ENCODE measurements at places on chromosomes 3 and 15.

GRCh38 chr3:74599564-74599963 lies 14.9 kb downstream of the CNTN3 start:
- DNase-seq, result no peak

GRCh38 chr3:87227104-87227834 lies at the start of gene CHMP2B:
TSS of gene CHMP2B (plus strand) at chr3:87227309. CDS start at chr3:87227523, 214 bp downstream.
- DNase-seq, result peak; percentile 67

GRCh38 chr15:69996321-69997160 lies 101.2 kb downstream of the TLE3 start:
- DNase-seq, result peak; percentile 36

DNA sequence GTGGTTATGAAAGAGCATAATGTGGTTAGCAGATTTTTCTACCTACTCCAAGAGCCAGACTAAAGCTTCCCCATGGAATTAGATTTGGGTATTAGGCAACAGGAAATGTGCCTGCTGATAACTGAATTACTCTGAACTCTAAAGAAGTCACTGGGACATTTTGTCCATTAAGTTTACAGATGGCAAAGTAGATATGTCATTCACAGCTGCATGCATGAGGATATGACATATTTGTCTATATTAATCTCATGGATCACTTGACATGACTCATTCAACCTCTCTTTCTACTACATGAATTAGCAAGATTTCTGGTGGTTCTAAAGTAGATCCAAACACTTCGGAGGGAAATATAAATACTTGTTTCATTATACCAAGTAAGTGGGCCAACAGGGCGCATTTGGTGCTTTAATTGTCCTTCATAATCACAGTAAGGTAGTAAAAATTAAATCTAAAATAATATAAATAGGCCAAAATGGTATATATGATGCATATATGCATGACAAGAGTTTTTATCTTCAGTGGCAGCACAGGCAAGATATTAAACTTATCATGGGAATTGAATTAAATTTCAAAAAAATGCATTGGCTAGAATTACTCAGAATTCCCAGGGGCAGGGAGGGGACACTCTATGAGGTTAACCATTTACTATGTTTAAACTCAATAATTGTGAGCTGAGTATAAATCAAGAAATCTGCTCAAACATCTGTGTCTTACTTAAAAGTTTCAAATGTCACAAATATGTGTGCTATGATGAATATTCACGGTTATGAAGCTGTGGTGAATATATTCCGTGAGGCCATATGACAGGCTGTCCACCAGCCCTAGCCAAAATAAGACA lies 365.3 kb upstream of the KCNMB2 start:
- no peak for DNase-seq

DNA sequence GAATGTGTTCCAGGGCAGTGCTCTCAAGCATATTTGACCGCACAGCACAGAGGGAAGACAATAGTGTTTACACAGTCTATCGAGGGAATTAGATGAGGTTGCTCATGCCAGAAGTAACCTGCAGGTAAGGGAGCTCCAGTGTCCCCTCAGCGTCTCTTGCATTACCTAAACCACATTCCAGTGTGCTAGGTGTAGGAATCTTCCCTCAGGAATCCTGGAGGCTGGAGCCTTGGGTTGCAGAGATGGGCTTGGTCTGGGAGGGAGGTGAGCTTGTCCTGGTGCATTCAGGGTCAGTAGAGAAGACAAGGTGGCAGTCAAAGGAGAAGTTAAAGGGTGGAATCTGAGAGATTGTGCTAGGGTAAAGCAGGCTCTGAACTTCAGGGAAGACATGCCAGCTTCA lies 56.3 kb downstream of the SOX14 start:
- DNase-seq, result no peak

DNA sequence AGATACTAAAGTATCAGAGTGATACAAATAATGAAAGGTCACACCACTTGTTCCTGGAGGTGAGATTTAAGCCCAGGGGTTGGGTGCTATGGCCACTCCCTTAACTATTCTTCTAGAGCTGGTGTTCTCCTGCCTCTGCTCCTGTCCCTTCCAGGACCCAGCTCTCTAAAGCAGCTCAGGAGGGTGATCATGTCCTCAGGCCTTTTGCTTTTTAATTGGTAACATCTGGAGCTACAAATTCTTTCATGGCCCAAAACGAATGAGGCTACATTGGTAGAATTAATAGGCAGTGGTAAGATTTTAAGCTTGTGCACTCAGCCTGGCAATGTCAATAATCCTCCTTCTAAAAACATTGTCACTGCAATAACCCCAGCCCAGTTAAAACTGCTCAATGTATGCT lies 38.2 kb upstream of the CNOT10 start:
- no peak for DNase-seq

DNA sequence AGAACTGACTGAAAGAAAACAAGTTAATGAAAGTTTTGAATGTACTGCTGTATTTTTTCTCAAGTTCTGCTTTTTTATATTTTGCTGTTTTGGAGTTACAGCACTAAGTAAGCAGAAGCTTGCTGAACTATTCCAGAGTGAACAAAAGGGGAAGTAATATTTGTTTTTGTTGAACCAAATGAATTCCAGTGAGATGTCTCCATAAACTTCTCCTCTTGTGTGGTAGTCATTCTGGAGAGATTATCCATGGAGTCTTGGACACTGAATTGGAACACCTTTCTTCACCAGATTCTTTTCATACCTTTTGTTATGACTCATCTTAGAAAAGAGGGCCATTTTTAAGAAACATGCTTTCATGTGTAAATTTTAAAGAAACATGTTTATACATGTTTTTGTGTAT lies 8.8 kb downstream of the ANKUB1 start:
- DNase-seq, result no peak

DNA sequence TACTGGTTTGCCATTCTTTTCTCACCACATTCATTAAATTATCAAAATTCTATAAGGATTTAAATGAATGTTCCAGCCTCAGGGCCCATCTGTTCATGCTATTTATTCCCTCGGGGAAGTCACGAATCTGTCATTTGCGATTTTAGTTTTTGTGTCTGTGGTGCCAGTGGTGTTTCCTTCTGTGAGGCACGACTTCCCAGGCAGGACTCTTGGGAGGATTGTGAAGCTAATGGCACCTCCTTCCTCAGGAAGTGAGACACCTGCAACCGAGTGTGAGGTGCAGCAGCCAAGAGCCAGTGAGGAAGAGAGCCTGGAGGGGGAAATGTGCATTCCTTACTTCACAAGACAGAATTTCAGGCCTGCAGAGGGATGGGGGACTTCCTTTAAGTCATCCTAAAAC lies 24.1 kb downstream of the SV2B start:
- peak; percentile 15 for DNase-seq

GRCh38 chr15:75508840-75509532 lies 57.5 kb upstream of the SIN3A start:
- no peak for DNase-seq

DNA sequence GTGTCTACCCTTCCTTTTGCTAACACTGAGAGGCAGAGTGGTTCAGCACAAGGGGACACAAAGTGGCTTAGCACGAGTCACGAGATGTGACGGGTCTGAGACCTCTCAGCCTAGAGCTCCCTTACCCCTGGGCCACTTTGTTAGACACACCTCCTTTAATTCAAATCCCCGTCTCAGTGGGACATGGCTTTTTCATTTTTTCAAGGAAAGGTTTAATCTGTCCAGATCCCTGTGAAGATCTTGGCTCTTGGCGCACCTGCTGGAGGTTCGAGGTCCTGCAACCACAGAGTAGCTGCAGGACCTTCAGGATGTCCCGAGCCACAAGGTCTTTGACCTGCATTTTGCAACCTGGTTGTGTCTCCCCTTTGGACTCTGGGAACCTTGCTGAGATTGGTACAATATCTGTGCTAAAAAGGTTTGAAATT lies 52.0 kb downstream of the LPP start:
- no peak for DNase-seq

GRCh38 chr3:155631323-155632019 lies 113.4 kb downstream of the PLCH1 start:
- DNase-seq, result no peak

DNA sequence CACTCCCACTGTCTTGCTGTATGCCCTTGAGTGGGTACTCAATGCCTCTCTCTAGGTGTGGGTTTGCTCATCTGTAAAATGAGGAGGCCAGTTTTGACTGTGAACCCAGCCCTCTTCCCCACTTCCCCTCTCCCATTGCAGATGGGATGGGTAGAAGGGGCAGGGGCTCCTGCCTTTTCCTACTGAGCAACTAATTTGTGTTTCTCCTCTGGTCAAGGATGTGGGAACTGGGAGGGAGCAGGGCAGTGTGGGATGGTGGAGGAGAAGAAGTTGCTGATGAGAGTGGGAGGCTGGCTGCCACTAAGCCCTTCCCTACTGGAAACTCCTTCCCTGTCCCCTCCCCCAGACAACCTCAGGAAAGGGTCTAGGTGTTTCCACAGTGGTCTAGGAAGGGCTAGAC lies 20.1 kb upstream of the ANKDD1A start:
- DNase-seq, result no peak

DNA sequence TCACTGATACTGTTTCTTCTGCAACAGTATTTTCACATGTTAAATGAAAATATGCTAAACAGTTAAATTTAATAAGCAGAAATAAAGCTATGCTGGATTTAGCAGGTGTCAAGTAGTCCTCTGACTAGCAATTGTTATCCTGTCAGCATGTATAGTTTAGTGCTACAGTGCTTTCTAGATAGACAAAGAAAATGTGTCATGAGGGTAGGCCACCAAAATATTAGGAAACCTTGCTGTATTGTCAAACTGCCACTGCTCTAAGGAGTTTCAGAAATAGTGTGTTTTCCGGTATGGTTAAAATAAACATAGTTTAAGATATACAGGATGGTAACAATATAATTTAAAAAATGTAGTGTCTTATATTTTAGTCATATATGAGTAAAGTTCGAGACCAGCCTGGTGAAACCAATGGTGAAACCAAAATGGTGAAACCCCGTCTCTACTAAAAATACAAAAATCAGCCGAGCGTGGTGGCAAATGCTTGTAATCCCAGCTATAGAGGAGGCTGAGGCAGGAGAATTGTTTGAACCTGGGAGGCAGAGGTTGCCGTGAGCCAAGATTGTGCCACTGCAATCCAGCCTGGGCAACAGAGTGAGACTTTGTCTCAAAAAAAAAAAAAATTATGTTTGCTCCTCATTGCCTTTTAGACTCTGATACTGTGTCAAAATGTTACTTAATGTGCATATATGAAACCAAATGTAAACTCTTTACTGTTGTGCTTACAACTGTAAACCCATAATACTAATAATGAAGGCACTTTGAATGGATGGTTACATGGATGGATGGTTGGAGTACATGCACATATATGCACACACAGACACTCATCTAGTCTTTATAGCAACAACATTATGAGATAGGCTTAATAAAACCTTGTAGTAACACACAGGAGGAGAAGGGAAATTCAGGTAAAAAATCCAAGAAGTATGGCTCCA lies 204.8 kb downstream of the RSRC1 start:
- no peak for DNase-seq
